ENCODE measurements at places on chromosomes 5 and 9. TPM values are rescaled to one million over a fixed set of nuclear protein-coding genes. Genes with fewer than 3 reads are reported as not detected.

DNA sequence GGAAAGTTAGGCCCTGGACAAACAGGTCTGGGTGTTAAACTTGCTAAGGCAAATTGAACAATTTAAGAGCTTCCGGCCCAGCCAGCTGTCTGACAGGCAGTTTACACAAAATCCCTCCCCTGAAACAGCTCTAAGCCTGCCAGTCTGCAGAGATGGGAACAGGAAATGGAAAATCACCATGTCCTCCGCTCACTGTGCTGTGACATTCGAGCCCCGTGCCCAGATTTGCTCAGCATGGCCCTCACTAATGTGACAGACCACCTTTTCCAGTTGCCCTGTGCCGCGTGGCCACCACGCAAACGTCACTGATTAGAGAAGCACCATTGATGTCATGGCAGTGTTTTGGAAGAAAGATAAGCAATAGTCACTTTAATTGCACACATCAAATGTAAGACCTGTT is 41.0 kb downstream of the CCNJL start:
- no peak overlapping the region for H3K27ac ChIP-seq
- peaks cover 2% of the 10 kb centered on the region for H3K36me3 ChIP-seq
- no peak for DNase-seq

DNA sequence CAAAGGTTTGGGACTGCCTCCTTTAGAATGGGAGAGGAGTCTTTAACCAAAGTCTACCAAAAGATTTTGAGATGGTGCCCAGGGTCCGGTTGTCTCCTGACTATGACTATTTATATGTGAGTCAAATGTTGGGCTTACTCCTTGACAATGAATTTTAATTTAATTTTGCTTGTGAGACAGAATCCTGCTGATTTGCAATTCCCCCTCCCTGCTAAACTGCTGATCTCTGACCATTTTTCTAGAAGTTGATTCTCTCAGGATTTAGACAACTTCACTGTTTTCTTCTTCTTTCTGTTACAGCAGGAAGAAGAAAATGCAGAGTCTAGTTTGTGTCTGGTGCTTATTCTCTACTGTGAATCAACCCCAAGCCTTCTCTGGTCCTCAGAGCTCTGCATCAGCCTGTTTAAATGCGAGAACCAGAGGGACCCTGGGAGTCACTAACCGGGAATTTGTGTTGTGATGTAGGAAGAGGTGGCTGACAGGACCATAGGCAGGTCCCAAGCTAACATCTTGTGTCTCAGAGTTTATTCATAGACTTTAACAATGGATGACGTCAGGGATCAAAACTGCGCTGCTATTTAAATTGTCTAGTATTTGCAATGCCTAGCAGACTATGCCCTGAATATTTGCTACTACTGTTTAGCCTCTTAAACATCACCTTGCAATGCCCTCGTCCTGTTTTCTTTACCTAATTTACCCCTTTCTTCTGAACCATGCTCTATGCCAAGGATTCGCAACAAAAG is 124.0 kb upstream of the TAF11L2 start:
- no peak overlapping the region for H3K27ac ChIP-seq
- H3K4me1 ChIP-seq, result peaks cover 17% of the 10 kb centered on the region
- DNase-seq, result peak; percentile 61
- H3K4me3 ChIP-seq, result no peak overlapping the region

LCN12 gene
- not detected for total RNA-seq

DNA sequence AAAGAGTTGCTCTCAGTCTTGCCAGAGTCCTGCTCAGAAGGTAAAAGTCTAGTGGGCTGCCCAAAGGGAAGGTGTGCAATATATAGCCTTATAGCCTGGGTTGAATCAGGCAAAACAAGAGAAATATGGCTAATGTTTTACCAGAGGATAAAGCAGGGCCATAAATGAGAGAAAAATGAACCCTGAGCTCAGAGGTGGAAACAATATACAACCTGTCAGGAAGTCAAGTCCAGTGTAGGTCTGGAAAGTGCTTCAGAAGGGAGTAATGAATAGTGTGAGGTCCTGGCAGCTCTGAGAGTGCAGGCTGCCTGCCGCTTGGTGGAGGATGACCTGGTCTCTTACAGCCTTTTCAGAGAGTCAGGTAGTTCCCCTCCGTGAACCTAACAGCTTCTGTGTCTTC is 177.8 kb upstream of the TNC start:
- no peak for DNase-seq
- peaks cover 6% of the 10 kb centered on the region for H3K4me1 ChIP-seq
- H3K4me3 ChIP-seq, result no peak overlapping the region

ADRB2 gene
- 3.4 TPM for total RNA-seq

COL23A1 gene
- not detected for total RNA-seq

GRCh38 chr5:97846643-97847042 is 663.6 kb upstream of the RIOK2 start:
- H3K4me3 ChIP-seq, result no peak overlapping the region
- DNase-seq, result no peak
- H3K4me1 ChIP-seq, result no peaks in the 10 kb centered on the region
- no peaks in the 10 kb centered on the region for H3K36me3 ChIP-seq
- H3K27me3 ChIP-seq, result no peaks in the 10 kb centered on the region

OGN gene
- not detected for total RNA-seq

DNA sequence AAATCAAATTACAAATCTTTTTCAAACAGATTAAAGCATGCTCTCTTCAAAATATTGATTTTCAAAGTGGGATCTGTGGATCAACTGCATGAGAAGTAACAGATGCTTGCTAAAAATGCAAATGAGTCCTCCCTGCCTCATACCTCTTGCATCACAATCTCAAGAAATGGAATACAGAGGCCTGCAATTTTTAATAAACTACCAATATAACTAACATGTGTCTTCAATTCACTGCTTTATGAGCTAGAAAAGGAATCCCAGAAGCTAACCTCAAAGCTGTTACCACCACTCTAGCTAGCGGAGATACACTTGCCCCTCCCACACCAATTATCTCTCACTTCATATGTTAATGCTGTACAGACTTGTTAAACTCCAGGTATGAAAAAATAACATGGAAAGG is 9.6 kb downstream of the OR13C5 start:
- H3K36me3 ChIP-seq, result no peaks in the 10 kb centered on the region
- H3K4me3 ChIP-seq, result no peak overlapping the region
- no peaks in the 10 kb centered on the region for H3K4me1 ChIP-seq
- H3K27ac ChIP-seq, result no peak overlapping the region

PCDHGA5 gene
- total RNA-seq, result 2.0 TPM

DNA sequence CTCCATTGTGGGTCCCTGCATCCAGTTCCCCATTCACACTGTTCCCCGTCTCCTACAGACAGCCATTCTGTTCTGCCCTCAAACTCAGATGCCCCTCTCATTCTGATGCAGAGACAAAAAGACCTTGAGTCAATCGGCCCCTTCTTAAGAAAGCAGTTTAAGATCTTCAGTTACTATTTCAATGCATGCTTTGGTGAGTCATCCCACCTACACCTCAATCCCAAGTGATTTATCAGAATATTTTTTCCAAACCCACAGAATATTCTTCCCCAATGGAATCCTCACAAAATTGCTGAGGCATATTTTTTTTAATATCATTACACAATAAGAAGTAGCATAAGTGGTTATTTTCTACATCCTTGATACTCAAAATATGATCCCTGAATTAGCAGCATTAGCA is 92.4 kb upstream of the SLC1A1 start:
- peak; percentile 49 for DNase-seq
- no peak overlapping the region for H3K4me3 ChIP-seq
- peaks cover 4% of the 10 kb centered on the region for H3K27me3 ChIP-seq
- H3K27ac ChIP-seq, result no peak overlapping the region
- peaks cover 4% of the 10 kb centered on the region for H3K4me1 ChIP-seq
- H3K36me3 ChIP-seq, result no peaks in the 10 kb centered on the region

DNA sequence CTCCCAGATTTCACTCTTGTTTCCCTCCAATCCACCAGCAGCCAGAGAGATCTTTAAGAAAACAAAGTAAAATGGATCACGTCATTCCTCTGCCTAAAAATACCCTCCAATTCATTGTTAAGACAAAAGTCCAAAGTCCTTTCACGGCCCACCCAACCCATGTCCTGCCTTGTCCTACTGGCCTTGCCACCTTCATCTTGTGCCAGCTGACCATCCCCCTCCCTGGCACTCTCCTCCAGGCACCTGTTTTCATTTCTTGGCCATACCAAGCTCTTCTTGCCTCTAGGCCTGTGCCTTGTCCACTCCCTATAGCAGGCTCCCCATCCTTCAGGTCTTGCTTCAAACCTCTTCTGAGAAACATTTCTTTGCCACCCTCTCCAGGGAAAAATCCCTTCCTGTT is 307.6 kb downstream of the MSX2 start:
- no peak overlapping the region for H3K27ac ChIP-seq
- no peaks in the 10 kb centered on the region for H3K36me3 ChIP-seq
- no peak for DNase-seq
- no peak overlapping the region for H3K4me3 ChIP-seq
- no peaks in the 10 kb centered on the region for H3K27me3 ChIP-seq
- no peaks in the 10 kb centered on the region for H3K4me1 ChIP-seq

GRCh38 chr5:92429646-92430045 is 1046.5 kb upstream of the ARRDC3 start:
- no peaks in the 10 kb centered on the region for H3K36me3 ChIP-seq
- no peak overlapping the region for H3K27ac ChIP-seq
- H3K4me1 ChIP-seq, result no peaks in the 10 kb centered on the region

CCDC152 gene
- total RNA-seq, result 0.90 TPM

DNA sequence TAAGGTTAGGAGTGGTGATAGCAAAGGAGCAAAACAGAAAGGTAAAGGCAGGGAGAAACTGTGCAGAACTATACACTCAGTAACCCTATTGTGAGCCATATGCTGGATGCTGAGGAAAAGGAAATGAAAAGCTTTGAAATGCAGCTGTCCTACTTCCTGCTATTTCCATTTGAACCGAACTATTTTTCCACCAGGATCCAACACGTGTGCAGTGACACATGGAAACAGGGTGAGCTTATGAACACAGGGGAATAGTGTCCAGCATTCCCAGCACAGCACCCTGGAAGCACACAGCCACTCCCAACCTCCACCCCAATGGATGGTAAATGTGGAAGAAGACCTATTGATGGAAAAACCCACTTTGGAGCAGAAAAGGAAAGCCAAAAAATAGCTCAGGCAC is 69.0 kb upstream of the SLC12A2 start:
- no peak overlapping the region for H3K4me3 ChIP-seq
- no peaks in the 10 kb centered on the region for H3K27me3 ChIP-seq
- H3K36me3 ChIP-seq, result no peaks in the 10 kb centered on the region
- no peak for DNase-seq
- H3K27ac ChIP-seq, result no peak overlapping the region

GRCh38 chr9:16601991-16602390 is 268.5 kb downstream of the BNC2 start:
- no peak for DNase-seq

DNA sequence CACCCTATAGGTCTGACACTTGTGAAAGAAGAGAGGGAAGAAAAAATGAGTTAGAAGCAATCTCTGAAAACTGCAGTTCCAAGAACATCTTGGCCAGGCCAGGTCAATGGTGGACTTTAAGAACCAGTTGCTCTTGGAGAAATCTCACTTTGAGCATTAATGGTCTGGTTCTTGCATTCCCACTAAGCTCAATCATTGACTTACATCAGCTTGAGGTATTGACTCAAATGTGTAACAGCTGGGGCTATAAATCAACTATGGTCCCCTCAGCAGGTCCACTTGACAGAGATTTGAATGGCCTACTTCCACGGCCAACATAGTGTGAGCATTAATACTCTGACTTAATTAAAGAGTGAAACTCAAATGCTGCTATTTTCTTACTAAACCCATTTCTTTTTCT is 357.8 kb upstream of the RGMB start:
- H3K27me3 ChIP-seq, result no peaks in the 10 kb centered on the region
- H3K4me3 ChIP-seq, result no peak overlapping the region
- H3K36me3 ChIP-seq, result no peaks in the 10 kb centered on the region
- peaks cover 15% of the 10 kb centered on the region for H3K4me1 ChIP-seq

PIP5K1B gene
- not detected for total RNA-seq

ROPN1L gene
- total RNA-seq, result 0.28 TPM

- H3K36me3 ChIP-seq, result no peaks in the 10 kb centered on the region
- H3K4me3 ChIP-seq, result no peak overlapping the region
- peaks cover 5% of the 10 kb centered on the region for H3K4me1 ChIP-seq
- no peak overlapping the region for H3K27ac ChIP-seq
- DNase-seq, result no peak
Measured at GRCh38 chr9:120707170-120707569, 7.1 kb downstream of the MEGF9 start.

- DNase-seq, result peak; percentile 72
- peaks cover 13% of the 10 kb centered on the region for H3K4me1 ChIP-seq
- no peak overlapping the region for H3K4me3 ChIP-seq
Measured at GRCh38 chr5:169934990-169935389, 45.3 kb downstream of the INSYN2B start.

GRCh38 chr5:108384741-108385140 is 2.8 kb upstream of the FBXL17 start:
- H3K36me3 ChIP-seq, result no peaks in the 10 kb centered on the region
- no peak overlapping the region for H3K4me3 ChIP-seq
- H3K27me3 ChIP-seq, result no peaks in the 10 kb centered on the region
- 0 out of 2 replicates have a peak, but pooled peaks cover 1% of the 10 kb centered on the region for H3K4me1 ChIP-seq

DNA sequence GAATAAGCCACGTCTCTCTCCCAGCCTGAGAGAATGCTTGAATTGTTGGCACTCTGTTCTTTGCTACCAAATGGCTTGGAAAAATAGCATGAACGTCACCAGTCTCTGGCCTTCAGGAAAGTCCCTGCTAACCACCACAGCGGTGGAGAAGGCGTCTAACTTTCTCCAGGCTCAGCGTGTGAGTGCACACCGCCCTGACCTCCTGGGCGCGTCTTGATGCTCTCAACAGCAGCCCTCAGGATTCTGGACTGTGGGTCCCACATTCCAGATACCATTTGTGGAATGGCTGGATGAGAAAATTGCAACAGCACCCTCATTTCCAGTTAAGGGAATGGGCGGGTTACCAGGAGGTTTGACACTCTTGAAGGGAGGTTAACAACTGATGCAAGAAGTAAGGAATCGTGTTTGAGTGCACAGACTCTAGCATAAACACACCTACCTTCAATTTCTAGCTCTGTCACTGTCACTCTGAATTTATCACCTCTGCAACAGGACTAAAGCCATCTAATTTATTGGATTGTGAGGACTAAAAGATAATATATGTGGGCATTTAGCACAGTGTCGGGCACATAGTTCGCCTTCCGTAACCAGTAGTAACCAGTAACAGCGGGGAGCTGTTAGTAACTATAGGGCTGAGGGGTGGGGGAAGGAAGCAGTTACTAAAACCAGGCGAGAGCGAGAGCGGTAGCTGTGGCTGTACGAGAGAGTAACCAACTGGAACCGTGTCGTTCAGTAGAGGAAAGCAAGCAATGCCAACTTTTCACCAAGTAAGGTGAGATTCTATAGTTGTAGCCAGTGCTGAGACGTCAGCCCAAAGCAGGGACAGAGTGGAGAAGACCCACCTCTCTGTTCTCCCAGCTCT is 807 bp upstream of the PLGRKT start:
- H3K36me3 ChIP-seq, result peaks cover 3% of the 10 kb centered on the region
- H3K4me1 ChIP-seq, result peaks cover 5% of the 10 kb centered on the region
- DNase-seq, result peak; percentile 56
- no peaks in the 10 kb centered on the region for H3K27me3 ChIP-seq
- peak overlapping the region; percentile 75 for H3K4me3 ChIP-seq

DNA sequence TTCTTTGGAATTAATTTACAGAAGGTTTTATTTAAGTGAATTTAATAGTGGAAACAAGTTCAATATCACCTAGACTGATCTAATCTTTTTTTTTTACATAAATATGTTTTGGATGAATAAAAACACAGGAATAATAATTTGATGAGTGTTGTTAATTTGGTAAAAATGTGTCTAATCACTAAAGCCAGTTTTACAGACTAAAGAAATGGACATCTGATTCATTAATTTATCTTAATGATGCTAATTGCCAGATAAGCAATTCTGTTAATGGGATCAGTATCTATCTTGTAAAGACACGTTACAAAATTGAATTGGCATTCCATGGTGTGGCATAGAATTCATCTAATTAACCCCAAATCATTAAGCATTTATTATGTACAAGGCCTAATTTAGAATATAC is 743.3 kb upstream of the CDH6 start:
- DNase-seq, result no peak
- H3K36me3 ChIP-seq, result no peaks in the 10 kb centered on the region
- no peaks in the 10 kb centered on the region for H3K4me1 ChIP-seq
- H3K4me3 ChIP-seq, result no peak overlapping the region
- no peak overlapping the region for H3K27ac ChIP-seq
- H3K27me3 ChIP-seq, result no peaks in the 10 kb centered on the region
